ENCODE measurements at places on chromosomes 6 and 20. TPM values are rescaled to one million over a fixed set of nuclear protein-coding genes. Genes with fewer than 3 reads are reported as not detected.
A peak's percentile ranks its signal among the peaks of the same experiment; 100 is the strongest.

GRCh38 chr6:79446006-79446405 is 91.2 kb downstream of the LCA5 start:
- no peaks in the 10 kb centered on the region for H3K36me3 ChIP-seq
- H3K27me3 ChIP-seq = no peaks in the 10 kb centered on the region
- no peaks in the 10 kb centered on the region for H3K4me1 ChIP-seq
- no peak for DNase-seq

GRCh38 chr20:33391722-33392415 is 9.4 kb downstream of the CDK5RAP1 start:
- H3K27me3 ChIP-seq = no peaks in the 10 kb centered on the region
- peaks cover 17% of the 10 kb centered on the region for H3K4me1 ChIP-seq
- peaks cover 46% of the 10 kb centered on the region for H3K36me3 ChIP-seq
- DNase-seq = peak; percentile 71
- H3K4me3 ChIP-seq = no peak overlapping the region
- peak overlapping the region; percentile 23 for H3K27ac ChIP-seq

DNA sequence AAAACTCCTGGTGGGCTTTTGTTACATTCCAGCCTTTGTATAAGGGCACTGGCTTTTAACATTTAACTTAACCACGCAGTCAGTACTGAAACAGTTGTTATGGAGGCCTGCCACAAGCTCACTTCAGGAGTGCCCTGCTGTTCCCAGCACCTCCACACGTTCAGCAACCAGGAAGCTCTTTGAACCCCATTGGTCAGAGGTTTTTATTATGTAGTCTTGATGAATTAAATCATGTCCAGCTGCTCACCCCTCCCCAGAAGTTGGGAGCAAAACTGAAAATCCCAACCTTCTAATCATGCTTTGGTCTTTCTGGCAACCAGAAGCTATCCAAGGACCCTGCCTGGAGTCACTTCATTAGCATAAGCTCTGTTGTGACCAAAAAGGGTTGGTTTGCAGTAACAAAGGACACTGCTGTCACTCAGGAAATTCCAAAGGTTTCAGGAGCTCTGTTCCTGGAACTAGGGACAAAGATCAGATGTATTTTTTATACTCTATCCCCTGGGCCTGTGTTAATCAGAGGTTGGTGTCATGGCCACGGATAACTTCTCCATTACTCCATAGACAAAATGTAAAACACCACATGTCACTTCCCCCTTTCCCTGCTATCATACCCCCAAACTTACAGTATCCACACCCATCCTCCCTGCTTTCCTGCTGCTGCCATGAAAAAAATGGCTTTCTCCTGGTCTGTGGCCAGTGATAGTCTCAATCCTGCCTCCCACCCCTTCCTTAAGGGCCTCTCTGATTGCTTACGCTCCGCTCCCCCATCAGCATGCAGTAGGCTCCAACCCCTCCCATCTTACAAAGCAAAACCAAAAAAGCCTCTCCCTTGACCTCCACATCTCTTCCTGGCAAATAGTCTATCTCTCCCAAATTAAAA is 3.1 kb downstream of the ARMC12 start:
- 0 out of 2 replicates have a peak, but pooled peaks cover 2% of the 10 kb centered on the region for H3K27me3 ChIP-seq
- H3K27ac ChIP-seq = no peak overlapping the region
- H3K36me3 ChIP-seq = no peaks in the 10 kb centered on the region
- H3K4me3 ChIP-seq = no peak overlapping the region
- DNase-seq = no peak
- H3K4me1 ChIP-seq = no peaks in the 10 kb centered on the region

DNA sequence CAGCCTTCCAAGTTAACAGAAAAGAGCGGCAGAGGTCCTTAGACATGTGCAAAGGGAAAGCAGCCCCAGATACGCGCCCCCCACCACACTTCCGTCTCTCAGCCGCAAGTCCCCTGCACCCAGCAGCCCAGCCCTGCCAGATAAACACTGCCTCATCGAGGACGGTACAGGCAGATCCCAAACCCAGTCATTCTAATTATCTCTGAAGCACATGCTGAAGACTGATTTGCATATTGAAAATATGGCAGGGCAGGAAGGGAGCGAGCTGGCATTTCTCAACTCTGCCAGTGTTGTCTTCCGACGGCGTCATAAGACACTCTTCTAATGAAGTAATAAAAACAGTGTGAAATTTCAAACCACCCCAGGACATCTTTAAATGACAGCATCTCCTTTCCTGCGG is 122.8 kb upstream of the CDH4 start:
- DNase-seq = no peak
- no peaks in the 10 kb centered on the region for H3K36me3 ChIP-seq
- no peak overlapping the region for H3K27ac ChIP-seq
- peaks cover 18% of the 10 kb centered on the region for H3K4me1 ChIP-seq
- H3K27me3 ChIP-seq = no peaks in the 10 kb centered on the region
- H3K4me3 ChIP-seq = no peak overlapping the region

DNA sequence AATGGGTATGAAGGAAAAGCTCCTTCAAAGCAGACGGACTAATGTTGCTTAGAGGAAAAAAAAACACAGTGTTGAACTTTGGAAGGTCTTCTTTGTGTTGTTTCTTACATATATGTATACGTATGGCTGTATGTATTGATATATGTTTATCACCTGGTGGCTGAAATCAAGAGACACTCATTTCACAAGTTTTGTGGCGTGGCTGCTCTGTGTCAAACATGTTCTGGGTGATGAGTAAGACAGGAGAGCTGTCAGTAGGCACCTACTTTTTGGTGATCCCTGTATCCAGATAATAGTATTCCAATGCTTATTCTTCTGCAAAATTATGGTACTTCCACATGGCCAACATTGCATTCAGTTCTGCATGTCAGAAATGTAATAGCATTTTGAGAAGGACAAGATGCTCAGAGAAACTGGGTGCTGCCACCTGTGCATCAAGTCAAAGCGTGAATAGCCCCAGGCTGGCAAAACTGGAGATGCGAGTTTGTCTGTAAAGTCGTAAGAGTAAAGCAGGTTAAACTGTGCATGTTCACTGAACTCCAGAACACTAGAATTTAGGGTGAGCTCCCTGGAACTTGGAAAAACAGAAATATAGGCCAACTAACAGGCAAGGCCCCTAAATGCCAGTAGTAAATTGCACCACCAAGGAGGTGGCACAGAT is 67.9 kb downstream of the ARMC2 start:
- no peaks in the 10 kb centered on the region for H3K36me3 ChIP-seq
- H3K4me3 ChIP-seq = no peak overlapping the region
- 0 out of 2 replicates have a peak, but pooled peaks cover 3% of the 10 kb centered on the region for H3K4me1 ChIP-seq
- DNase-seq = no peak

DNA sequence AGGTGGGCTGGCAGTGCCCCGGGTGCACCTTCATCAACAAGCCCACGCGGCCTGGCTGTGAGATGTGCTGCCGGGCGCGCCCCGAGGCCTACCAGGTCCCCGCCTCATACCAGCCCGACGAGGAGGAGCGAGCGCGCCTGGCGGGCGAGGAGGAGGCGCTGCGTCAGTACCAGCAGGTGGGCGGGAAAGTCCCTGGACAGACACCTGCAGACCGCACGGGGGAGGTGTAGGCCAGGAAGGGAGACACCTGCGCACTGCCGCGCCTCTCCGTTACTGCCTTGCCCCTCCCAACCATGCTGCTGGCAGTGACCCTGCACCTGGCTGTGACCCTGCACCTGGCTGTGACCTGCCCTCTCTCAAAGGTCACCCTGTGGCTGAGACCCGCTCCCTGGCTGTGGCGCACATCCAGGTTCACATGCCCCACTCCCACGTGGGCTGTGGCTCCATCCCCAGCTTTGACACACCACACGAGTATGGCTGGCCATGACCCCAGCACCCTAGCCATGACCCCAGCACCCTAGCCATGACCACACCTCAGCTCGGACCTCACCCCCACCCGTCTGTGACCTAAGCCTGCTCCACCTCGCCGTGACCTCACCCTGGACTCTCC is 11.6 kb downstream of the RBCK1 start:
- DNase-seq = no peak
- H3K4me1 ChIP-seq = no peaks in the 10 kb centered on the region
- H3K27me3 ChIP-seq = no peaks in the 10 kb centered on the region
- H3K36me3 ChIP-seq = peaks cover 54% of the 10 kb centered on the region
- no peak overlapping the region for H3K4me3 ChIP-seq

- no peaks in the 10 kb centered on the region for H3K36me3 ChIP-seq
- no peak overlapping the region for H3K27ac ChIP-seq
- H3K4me1 ChIP-seq = no peaks in the 10 kb centered on the region
Measured at GRCh38 chr6:142700032-142700431, 244.9 kb downstream of the HIVEP2 start.

GRCh38 chr6:135311446-135312200 is 130.5 kb downstream of the MYB start:
- H3K27me3 ChIP-seq = no peaks in the 10 kb centered on the region
- no peak overlapping the region for H3K4me3 ChIP-seq
- no peak for DNase-seq
- H3K27ac ChIP-seq = no peak overlapping the region

DNA sequence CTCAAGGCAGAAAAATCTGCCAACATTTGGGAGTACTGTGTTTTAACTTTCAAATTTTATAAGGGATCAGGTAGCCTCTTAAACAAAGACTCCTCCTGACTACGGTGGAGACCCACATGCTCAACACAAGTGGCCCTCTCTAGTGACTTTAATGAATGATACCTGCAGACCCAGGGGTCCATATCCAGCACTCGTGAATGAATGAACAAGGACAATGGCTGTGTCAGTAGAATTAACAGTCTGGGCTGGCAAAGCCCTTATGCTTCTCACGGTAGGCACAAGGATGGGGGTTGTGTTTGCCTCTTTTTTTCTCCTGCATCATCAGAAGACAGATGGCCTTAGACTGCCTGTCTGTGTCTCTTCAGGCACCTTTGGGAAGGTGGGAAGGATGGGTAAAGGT is 112.6 kb upstream of the TRAF3IP2 start:
- H3K4me3 ChIP-seq = no peak overlapping the region
- H3K4me1 ChIP-seq = no peaks in the 10 kb centered on the region
- H3K27ac ChIP-seq = no peak overlapping the region
- peaks cover 26% of the 10 kb centered on the region for H3K36me3 ChIP-seq

DNA sequence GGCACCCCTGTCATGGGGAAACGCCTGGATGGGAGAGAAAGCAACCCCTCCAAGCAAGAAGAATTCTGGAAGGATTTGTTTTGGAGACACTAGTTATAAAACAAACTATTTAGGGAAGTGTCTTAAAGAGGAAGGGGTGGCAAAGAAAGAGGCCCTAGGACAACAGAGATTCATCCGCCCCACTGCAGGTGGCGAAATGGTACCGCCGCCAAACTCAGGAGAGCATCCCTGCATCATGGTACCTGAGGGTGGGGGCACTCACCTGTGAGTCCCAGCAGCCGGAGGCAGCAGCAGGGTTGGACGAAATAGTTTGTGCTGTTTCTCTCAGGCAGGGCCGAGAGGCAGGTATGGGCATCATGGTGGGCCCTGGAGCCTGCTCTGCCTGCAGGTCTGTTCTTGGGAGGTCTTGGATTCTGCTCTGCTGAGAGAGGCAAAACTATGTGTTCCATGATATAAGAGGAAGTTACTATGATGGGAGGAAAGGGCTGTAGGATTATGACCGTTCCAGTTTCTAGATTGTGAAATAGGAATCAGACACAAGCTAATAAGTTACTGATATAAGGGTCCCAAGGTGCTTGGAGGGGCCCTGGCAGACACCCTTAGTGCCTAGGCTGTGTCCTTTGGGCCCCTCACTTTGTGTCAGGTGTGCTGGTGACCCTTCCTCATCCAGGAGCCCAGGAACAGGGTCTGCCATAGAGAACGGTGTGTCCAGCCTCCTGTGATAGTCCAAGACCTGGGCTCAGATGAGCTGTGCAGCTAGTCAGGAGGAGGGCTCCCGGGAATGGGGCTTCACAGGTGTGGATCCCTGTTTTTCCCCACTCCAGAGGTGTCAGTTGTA is 20.4 kb downstream of the SIRPD start:
- no peaks in the 10 kb centered on the region for H3K36me3 ChIP-seq
- H3K27ac ChIP-seq = no peak overlapping the region
- H3K4me1 ChIP-seq = no peaks in the 10 kb centered on the region
- no peak overlapping the region for H3K4me3 ChIP-seq
- DNase-seq = no peak

DNA sequence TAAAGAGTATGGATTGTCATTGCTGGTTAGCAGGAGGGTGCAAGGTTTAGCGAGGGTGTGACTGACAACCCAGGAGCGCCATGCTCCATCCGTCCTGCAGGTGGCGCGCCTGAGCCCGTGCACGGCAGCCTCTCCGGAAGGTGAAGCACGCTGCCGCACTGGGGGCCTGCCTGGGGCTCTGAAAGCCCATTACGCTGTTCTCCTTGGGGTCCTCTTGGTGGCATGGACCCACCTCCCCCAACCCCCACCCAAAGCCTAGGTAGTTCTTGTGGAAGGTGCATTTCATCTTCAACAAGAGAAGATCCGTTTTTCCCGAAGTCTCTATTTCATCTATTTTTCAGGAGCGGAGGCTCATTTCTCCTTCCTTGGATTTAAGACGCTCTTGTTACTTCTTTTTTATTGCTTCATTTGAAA is 197.4 kb upstream of the KCNG1 start:
- H3K27ac ChIP-seq = no peak overlapping the region
- peaks cover 10% of the 10 kb centered on the region for H3K27me3 ChIP-seq
- no peaks in the 10 kb centered on the region for H3K36me3 ChIP-seq
- peak; percentile 53 for DNase-seq

DNA sequence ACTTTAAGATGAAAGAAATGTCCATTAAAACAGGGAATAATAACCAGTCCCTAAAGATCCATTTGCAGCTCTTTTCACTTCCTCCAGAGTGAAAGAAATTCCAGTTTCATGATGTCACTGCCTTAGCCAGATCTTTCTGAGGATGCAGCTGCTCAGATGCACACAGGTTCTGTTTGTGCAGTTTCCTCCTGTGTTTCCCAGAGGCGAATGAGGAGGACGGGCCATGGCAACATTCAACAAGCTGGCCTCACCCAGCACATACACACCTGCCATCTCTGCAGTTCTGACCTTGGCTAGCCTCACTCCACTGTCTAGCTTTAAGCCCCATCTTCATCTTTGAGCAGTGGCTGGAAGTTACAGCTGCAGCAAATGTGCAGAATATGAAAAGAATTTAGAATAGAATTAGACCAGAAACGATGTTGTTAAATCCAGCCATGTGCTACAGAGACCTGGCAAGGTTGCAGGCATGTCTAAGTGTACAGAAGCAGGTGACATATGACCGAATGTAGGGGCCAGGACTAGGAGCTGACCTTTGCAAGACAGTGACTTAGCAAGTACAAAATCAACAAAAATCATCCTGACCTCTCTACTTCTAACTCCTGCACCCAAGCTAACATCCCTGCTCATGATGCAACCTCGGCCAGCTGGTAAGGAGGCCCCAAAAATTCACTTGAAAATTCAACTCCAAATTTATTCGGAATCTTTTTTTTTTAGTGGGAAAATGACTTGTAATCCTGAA is 35.0 kb downstream of the FAM50B start:
- DNase-seq = no peak
- H3K36me3 ChIP-seq = no peaks in the 10 kb centered on the region
- no peaks in the 10 kb centered on the region for H3K27me3 ChIP-seq
- H3K4me1 ChIP-seq = peaks cover 17% of the 10 kb centered on the region
- H3K27ac ChIP-seq = no peak overlapping the region

EYA2 gene
- total RNA-seq = 0.08 TPM

OR12D3 gene
- not detected for total RNA-seq

B4GALT5 gene
- total RNA-seq = 22.0 TPM

PPIL1 gene
- 46.2 TPM for total RNA-seq

Measured in SJSA1 (cell line).